Activated CD8-positive, alpha-beta memory T cell treated with anti-CD3 and anti-CD28 coated beads for 48 hours (primary cell): ENCODE measurements at places on chromosomes 7 and 10.

DNA sequence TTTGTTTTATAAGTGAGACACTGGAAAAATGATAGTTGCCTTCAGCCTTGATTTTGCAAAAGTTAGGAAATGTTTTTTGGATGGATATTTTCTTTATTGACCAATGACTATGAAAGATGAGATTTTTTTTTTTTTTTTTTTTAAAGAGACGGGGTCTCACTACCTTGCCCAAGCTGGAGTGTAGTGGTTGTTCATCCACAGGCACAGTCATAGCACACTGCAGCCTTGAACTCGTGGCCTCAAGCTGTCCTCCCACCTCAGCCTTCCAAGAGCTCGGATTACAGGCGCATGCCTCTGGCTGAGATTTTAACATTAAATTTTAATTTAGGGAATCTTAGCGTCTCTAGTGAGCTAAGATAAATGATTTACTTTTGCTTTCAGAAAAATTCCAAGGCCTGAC is 66.2 kb downstream of the LOXL4 start:
- DNase-seq = no peak

- no peak for DNase-seq
Measured at GRCh38 chr10:62475551-62475950, 101.4 kb downstream of the ZNF365 start.

- no peak for DNase-seq
Measured at GRCh38 chr7:65429642-65430343, 56.1 kb downstream of the ZNF92 start.

GRCh38 chr7:57203161-57203791 is 71.0 kb upstream of the ZNF479 start:
- DNase-seq = no peak

DNA sequence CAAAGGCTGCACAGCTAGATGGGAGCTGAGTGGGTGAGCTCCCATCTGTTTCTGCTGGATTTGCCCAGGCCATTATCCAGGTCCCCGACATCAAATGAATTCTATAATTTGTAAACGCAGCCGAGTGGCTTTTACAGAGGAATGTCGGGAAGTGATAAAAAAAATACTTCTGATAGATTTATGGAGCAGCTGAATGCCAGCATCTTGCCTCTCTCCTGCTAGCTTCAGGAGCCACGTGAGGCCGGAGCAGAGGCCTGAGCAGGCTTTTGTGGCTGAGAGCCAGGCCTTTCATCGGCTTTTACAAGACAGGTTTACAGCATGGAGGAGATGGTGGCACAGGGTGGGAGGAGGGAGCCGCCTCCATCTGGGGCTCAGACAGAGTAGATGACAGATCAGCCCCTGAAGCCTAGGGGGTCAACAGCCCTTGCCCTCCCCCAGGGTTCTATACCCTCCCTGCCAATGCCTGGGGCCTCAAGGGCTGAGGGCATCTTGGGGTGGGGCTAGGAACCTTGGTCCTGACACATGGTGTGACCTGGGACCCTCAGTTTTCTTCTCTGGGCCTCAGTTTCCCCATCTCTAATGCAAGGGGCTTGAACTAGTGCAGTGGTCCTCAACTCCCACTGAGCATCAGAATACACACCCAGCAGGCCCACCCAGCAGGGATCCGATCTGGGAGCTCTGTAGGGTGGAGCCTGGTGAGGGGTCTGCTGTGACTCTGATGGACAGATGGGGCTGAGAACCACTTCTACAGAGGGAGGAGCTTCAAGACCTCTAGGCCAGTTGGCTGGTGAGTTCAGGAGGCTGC is 44.2 kb upstream of the PCBD1 start:
- no peak for DNase-seq

DNA sequence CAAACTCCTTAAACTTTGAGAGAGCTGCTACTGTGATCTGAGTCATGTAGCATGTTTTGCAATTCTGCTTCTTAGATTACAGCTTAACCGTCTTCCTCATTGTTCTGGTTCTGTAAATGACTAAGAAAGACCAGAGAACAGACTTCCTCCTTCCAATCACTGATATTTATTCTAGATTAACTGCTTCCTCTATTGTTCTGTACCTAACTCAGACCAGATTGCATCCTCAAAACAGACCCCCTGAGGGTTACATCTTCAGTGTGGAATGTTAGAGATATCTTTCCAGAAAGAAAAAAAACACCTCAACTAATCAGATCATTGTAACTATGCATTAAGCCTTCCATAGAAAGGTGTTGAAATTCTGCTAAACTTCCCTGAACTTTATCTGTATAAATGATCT is 5.7 kb upstream of the PIP start:
- DNase-seq = no peak

- DNase-seq = no peak
Measured at GRCh38 chr7:36623247-36623646, 101.0 kb downstream of the AOAH start.

DNA sequence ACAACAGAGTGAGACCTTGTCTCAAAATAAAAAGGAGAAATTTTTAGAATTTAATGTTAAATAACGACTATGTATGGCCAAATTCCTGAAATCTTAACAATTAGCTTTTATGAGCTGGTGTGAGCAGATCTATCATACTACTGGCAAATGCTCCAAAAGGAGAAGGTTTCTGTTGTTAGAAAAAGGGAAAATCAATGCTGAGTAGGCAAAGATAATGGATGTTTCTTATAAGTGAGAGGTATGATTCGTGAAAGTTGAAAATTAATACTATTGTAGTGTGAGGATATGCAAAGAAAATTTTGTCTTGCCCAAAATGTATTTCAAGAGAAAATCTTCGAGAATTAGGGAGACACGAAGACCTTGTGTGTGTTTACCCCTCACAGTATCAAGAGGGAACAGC is 40.8 kb upstream of the CUL1 start:
- DNase-seq = no peak

- DNase-seq = no peak
Measured at GRCh38 chr10:78465431-78465830, 431.8 kb downstream of the RPS24 start.

DNA sequence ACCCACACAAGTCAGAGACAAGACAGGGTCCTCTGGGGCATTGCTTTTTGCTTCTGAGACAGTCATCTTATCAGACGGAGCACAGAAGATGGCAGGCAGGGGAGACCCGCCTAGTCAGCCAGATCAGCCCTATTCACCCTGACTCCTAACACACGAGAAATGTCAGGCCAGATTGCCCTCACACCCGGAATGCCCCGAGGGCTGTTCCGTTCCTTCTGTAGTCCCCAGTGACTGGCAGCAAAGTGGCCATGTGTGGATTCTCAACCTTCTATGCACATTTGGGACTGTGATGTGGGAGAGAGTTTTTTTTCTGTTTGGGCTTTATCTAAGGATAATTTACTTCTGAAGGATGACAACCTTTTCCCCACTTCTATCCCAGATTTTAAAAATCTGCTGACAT is 35.5 kb upstream of the TBX20 start:
- DNase-seq = no peak

GRCh38 chr10:63504145-63504881 is 16.9 kb upstream of the REEP3 start:
- no peak for DNase-seq

DNA sequence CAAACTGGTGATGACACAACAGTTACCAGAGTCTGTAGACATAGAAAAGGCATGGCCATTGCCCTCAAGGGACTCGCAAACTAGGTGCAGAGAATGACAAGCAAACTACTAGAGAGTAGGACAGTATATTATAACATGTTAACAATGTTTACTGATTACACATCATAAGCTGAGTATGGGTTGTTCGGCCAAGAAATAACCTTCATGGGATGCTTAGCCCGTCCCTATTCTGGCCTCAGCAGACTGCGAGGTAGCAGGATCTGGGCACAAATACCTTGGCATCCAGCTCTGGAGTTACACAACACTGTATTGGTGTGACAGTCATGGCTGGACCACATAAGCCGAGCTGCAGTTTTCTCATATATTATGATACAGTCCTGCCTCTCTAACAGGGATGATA is 51.4 kb downstream of the ABCB4 start:
- no peak for DNase-seq

DNA sequence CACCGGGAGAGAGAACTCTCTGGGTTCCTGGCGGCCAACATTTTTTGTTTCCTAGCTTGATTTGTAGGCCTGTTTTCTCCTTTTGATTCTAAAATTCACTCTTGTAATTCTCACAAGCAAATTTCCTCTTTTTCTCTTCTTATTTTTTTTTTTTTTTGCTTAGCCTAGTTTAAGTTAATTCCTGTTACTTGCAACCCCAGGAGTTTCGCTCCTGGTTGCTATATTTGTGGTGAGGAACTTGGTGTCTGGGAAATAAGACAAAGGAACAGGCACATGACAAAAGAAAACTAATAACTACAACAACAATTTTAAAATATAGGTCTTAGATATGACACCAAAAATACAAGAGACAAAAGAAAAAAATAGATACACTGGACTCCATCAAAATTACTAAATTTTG is 6.7 kb downstream of the AOAH start:
- DNase-seq = no peak

DNA sequence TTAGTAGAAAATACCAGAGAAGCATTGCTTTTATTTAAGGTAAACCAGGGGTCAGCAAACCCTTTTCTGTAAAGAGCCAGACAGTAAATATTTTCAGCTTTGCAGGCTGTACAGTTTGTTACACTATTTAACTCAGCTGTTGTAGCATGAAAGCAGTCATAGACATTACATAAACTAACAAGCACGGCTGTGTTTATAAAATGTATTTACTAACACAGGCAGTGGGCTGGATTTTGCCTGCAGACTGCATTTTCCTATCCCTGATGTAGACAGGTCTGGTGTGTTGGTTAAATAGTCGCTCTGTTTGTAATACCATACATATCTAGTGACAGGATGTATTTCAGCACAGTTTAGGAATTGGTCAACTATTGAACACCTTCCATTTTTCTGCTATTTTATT is 129.3 kb downstream of the ST7 start:
- DNase-seq = no peak

DNA sequence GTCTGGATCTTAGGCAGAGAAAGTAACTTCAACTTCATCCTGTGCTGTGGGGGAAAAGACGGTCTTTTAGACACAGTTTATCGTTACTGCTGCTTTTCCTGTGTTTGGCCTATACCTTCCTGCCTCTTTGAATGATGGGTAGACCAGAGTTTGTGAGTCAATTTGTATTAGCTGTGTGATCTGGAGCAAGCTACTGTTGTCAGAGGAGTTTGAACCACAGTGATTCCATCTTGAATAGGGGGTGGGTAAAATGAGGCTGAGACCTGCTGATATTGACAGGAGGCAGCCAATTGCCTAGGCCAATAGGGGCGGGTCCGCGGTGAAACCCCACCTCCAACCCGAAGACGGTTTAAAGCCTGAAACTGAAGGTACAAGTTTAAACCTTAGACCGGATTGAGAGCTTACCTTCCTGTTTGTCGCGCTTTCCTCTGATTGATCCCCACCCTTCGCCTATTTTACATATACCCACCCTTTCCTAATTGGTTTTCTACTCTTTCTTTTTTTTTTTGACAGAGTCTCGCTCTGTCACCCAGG is 35.8 kb upstream of the EIF4H start:
- no peak for DNase-seq

DNA sequence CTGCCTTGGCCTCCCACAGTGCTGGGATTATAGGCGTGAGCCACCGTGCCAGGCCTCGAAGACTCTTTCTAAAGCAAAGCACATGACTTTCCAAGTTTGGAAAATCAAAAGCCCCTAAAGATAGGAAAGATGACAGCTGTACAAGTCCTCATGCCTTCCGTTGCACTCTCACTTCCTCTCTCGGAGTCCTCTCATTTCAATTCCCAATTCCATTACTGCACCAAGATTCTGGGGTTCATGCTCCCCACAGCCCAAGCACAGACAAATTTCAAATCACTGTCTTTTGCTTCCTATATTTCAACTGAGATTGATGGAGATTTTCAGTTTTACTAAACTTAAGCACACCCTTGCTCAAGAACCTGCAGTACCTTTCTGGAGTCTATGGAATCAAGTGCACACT is 10.9 kb upstream of the PLAU start:
- no peak for DNase-seq

- no peak for DNase-seq
Measured at GRCh38 chr7:123977081-123977480, 52.0 kb downstream of the SPAM1 start.

DNA sequence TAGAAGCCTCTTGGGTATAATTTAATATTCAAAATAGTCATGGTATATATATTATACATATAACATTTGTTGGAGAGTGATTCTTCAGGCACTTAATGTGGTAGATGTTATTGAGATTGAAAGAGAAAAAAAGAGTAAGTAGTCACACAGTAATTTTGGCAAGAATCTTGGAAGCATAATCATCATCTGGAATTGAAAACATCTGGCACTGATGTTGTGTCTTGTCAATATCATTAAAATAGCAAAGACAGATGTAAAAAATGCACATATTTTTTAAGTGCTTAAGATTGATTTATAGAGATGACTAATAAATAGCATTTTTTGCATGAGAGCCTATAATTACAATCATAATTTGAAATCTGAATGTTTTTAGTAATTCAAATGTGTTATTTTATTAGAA is 9.5 kb downstream of the SEMA3D start:
- DNase-seq = no peak

- no peak for DNase-seq
Measured at GRCh38 chr7:140977741-140978140, 37.0 kb downstream of the MRPS33 start.

DNA sequence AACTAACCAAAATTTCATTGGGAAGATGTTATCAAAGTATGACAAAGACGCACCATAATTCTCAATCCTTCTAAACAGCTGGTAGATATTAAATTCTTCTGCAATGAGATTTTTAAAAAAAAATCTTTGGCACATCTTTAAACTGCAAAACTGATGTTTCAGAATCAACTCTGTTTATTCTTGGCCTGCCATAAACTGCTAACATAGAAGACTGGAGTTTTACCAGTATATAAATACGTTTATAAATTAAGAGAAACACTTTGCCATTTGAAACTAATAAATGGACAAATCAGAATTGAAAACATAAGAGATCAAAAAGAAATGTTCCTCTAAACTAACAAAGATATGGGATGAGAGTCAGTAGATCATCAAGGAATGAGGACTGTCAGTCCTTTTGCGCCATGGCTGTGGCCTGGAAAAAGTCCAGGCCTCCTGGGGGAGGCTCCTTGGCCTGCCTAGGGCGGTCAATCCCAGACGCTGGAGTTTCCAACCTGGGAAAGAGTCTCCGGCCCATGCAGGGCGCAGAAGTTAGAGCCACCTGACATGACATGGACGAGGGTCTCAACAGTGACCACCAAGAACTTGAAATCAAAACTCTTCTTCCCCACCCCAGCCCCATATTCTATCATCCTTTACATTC is 34.2 kb upstream of the NEBL start:
- DNase-seq = no peak

DNA sequence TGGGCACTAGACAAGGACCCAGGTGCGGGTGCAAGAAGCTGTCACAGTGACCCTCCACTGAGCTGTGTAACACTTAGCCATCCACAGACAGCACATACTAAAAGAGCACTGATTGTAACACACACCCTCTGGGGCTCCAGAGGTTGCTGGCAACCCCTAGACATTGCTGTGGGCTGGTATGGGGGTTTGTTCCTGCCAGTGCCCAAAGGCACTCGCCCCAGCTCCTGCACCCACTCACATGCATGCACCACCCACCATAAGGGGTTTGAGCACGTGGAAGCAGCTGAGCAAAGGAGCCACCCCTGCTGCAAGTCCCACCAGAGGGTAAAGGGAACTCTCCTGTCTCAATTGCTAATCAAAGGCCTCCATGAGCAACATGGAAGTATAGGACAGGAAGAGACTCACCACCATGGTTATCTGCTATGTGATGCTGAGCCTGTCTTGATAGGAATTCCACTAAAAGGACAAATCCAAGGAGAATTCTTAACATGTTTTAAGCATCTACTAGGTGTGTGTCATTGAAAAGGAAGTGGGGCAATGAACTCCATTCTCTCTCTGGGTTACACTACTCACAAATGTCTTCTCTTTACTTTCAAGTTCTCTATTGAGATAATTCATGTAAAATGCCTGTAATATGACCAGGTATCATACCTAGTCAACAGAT is 103.1 kb downstream of the GFRA1 start:
- no peak for DNase-seq
